ENCODE measurements at places on chromosomes 2 and 18.

GRCh38 chr18:31716362-31716761 lies 32.0 kb upstream of the B4GALT6 start:
- DNase-seq = no peak

DNA sequence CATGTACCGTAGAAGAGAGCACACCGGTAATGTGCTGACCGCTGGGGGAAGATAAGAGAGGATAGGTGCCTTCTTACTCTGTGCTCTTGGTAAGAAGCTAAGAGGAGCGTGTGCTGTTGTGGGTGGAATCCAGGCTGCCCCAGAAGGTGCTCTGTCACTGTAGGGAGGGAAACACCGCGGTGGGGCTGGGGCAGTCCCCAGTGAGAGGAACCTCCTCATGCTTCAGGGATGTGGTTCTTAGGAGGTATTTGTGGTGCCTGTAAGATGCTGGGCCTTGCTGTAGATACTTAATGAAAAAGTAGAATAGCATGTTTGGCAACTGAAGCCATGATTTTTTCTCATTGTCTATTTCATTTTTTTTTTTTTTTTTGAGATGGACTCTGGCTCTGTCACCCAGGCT lies 1.1 kb downstream of the COLEC11 start:
- DNase-seq = peak; percentile 59

DNA sequence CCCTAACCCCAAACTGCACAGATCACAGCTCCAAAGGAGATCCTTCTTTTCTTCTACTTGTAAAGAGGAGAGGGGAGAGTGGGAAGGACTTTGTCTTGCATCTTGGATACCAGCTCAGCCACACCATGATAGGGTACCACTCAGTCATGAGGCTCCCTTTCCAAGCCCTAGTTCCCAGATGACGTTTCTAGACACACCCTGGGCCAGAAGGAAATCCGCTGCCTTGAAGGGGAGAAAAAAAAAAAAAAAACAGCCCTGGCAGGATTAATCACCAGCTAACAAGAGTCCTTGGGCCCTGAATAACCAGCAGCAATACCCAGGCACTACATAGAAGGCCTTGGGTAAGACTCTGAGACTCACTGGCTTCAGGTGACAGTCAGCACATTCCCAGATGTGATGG lies 36.9 kb downstream of the ST8SIA3 start:
- DNase-seq = no peak

DNA sequence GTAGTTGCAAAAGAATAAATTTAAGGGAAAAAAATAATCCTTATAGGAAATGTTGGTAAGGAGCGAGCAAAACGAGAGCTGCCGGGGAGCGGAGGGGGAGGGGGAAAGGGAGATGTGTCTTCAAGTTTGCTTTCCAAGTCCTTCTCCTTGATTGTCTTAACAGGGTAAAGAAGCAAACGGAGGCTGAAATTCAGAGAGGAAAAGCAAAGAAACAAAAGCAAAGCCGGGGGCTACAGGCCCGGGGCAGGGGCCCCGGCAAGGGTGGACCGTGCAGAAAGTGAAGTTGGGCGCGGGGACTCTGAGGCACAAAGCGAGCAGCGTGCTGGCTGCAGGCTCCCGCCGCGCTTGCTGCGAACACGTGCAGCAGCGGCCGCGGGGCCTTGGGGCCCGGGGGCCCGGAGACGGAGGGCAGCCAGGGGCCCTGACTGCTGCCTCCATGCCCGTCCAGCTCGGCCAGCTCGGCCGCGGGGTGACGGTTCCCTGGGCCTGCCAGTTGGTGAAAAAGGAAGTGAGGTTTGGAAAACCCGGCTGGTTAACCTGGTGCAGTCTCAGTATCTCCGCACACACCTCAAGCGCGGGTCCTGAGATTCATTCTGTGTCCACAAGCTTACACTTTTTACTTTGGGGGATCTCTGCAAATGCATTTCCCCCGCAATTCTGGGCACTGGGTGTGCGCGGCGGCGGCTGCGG lies 4.1 kb downstream of the BCL11A start:
- DNase-seq = no peak

DNA sequence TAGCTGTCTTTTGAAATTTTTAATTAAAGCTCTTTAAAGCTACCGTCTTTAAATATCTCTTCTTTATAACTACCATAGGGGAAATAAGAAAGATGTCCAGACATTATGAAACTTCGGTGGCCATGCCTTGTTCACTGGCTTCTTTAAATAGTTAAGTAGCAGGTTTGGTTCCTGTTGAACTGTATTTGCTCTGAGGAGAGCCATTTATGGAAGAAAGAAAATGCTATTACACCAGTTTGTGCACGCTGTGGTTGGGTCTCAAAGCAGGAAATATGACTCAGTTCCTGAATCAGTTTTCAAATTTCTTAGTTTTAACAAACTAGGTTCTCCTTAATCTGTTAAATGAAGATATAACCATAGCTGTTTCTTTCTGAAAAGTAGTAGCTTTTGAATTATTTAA lies 12.2 kb downstream of the ARPC2 start:
- DNase-seq = no peak

GRCh38 chr2:48110492-48110891 lies 204.2 kb upstream of the FBXO11 start:
- DNase-seq = no peak

GRCh38 chr2:28750316-28751251 lies 1.0 kb upstream of the PPP1CB start:
- DNase-seq = peak; percentile 12

DNA sequence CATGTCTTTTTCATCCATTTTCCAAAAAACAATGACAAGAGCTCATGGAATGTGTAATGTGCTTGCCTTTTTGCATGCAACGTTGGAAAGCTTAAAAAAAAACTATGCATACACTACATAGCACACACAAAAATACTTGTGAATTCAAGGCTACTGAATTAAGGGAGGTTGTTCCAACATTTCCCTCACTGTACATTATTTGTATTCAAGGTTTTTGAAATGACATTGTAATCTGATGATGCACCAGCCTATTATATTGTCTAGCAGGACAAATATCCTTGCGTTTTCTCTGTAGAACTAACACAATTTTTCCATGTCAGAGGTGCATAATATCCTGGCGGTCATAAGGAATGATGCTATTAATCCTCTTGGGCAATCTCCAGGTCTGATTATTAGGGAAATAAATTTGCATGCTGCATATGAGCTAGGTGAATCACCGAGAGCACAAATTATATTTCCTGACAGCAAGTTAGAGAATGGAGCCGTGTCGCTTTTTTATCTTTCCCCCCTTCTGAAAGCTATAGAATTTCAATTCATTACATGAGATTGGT lies 836.9 kb upstream of the FANCL start:
- no peak for DNase-seq

- no peak for DNase-seq
Observed at GRCh38 chr2:20451341-20451740, 4.5 kb downstream of the RHOB start.

DNA sequence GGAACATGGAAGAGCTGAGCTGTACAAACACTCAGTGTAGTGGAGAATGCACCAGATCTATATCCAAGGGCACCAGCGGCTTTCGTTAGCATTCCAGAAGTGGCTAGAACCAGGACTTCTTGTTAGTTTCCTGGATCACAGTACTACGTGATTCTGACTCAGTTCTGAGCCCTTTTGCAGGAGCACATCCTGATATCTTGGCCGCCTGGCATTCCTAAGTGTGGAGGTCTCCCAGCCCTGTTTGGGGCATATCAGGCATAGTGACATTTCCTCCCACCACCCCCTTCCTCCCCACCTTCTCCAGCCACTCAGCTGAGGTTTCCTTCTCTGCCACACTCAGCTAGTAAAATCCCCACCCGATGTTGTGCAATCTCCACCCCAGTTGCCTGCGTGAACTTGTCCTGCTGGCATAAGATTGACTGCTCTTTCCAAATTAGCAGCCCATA lies 63.4 kb downstream of the BMP10 start:
- no peak for DNase-seq

DNA sequence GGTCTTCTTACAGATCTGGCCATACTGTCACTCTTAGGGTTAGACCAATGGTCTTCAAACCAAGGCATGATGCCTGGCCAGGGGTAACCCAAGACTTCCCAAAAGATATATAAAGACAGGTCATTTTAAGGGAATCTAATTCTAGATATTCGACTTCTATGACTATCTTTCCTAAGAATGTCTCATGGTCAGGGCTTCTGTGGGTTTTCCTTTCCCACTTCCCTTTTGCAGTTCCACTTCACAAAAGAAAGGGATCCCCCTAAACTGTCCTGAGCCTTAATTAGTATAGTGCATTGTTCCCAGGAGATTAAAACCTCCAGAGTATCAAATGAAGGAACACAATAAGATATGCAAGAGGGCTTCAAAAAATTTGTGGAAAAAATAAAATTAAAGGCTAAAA lies 223.6 kb upstream of the SIX2 start:
- DNase-seq = no peak

DNA sequence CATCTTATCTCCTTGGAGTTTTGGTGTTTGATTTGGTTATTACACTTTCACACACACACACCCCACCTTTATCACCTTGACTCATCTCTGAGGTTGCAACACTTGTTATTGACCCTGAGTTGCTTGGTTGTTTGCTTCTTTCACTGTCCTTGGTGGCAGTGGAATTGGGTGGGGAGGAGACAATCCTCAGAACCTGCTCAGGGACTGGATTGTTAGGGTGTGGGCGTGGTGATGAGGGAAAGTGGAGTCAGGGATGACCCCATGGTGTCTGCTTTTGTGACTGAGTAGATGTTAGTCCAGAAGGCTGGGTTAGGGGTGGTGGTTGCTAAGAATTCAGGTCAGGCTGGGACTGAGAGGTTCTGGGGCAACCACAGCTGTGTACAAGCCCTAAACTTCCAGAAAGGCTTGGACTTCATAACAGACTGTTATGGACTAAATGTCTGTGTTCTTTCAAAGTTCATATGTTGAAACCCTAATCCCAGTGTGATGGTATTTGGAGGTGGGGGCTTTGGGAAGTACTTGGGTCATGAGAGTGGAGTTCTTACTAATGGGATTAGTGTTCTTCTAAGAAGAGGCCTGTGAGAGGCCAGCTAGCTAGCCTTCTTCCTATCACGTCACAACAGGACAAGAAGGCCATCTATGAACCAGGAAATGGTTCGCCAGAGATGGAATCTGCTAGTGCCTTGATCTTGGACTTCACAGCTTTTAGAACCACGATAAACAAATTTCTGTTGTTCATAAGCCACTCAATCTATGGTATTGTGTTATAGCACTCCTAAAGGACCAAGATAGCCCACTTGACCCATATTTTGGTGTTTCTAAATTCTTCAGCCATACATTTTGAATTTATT lies 3.4 kb upstream of the DIS3L2 start:
- DNase-seq = no peak

GRCh38 chr2:202072226-202072625 lies 829 bp upstream of the KIAA2012 start:
- DNase-seq = no peak

DNA sequence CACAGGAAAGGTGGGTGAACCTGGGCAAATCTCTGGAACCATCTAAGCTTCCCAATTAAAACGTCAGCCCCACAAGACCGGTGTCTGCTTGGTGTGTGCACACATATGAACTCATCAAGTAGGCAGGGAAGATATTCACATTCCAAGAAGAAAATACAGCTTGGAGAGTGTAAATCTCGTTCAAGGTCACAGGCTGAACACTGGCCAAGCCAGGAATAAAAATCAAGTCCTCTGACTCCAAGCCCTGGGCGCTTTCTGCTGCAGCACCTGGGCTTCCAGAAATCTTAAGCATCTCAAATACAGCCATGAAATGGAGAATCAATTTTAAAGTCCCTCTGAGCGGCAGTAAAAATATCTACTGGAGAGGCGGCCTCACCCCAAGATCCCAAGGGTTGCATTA lies 150.9 kb downstream of the TWIST2 start:
- DNase-seq = no peak

DNA sequence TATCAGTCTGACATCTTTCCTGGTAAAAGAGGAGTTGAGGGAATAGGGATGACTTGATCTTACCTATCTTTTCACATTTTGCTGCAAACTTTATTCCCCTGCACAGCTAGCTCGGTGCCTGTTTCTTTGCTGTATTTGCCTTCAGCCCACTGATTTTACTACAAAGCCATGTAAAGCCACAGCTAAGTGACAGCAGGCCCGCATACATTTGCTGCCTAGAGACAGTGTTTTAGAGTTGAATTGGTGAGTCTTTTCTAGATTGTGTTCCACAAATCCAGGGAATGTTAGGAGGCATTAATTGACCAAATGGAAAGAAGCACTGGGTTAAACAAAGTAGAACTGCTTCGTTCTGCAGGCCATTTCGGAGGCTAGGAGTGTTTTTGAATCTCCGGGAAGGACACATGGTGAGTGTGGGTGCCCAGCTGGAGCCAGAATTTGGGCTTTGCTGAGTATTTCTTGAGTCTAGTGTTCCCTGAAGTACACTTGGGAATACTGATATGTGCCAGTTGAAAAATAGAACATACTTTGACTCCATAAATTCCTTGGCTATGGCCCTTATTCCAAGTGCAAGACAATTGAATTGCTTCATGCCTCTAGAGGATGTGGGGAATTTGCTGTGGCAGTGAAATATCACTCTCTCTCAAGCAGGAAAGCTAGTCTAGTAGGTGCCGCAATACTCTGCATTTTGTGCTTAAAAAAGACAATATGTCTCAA lies 329.8 kb downstream of the PTPRM start:
- no peak for DNase-seq

DNA sequence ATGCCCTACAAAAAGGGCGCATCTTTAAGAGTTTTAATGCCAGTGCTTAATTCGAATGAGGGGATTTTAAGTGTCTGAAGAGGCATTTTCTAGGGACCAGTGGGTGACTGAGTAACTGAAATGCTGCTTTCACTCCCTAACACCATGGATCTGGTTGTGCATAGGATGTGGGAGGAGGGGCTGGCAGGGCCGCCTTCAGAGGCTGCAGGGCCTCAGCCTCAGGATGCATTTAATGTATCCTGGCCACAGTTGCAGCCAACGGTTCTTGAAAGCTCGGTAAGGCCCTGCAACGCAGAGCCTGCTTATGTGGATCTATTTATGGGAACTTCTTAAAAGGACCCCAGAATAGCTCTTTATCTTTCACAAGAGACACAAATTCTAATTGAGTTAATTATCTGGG lies 25.8 kb upstream of the IL18RAP start:
- no peak for DNase-seq

DNA sequence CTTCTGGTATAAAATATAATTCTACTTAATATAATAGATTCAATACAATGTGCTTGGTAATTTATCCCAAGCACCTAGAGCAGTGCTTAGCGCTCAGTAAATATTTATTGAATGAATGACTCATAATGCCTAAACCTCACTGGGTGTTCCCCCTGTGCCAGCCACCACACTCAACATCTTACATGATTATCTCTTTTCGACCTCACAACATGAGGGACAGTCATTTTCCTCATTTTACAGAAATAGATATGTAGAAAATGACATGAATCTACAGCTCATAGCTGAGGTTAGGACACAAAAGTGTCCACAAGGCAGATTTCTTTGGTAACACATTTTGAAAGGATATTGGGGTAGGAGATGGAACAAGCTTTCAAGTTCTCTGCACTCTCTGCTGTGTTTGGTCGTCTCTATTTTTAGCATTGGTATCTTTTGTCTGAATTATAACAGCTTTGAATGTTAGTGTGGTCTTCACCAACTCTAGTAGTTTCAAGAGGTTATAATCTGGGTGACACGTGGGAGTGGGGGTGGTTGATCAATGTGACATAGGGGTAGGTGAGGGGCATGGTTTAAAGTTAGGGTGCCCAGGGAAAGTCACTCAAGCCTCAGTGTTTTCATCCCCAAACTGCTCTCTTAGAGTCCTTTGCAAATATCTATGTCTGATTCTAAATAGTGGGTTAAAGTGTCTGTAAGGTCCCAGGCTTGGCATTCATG lies 9.8 kb downstream of the MYOM1 start:
- no peak for DNase-seq

Data from activated naive CD4-positive, alpha-beta T cell treated with anti-CD3 and anti-CD28 coated beads, Interleukin-2, amount 50 U/mL, for 16 hours (primary cell).